ENCODE measurements at places on chromosomes 3 and 15. TPM values are rescaled to one million over a fixed set of nuclear protein-coding genes. Genes with fewer than 3 reads are reported as not detected.

DNA sequence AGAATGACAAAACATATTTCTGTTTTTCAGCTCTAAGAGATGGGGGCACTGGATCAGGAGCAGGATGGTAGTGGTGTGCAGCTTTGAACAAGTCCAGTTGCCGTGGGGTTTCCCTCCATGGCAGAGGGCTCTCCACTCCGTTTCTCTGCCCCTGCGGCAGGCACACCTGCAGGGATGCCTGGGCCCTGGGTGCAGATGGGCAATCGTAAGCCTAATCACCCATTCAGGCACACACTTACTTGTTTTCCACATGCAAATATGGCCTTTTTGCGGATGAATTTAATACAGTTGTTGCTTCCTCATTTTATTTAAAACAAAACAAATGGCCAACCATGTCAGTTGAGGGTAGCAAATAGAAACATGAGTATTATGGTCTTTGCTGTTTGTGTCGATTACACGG lies 85.1 kb downstream of the LPP start:
- H3K27ac ChIP-seq: no peak overlapping the region
- no peak overlapping the region for H3K4me3 ChIP-seq
- no peaks in the 10 kb centered on the region for H3K36me3 ChIP-seq
- no peak for DNase-seq

DNA sequence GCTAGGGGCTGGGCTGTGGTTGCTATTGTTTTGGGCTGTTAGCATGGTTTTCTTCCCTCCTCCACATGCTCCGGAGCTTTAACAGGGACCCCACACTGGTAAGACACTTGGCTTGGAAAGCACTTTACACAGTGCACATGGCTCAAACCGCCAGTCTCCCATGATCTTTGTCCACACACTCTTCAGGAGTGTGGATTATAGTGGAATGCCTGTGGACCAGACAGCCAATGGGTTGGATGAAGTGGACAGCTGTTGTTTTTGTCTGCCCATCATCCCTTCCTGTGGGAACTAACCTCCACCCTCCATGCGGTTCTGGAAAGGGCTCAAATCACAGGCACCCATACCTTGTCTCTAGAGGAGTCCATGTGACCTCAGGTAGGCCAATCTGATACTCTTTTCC lies 10.0 kb downstream of the PAQR9 start:
- H3K4me1 ChIP-seq: peaks cover under 1% of the 10 kb centered on the region
- no peak overlapping the region for H3K27ac ChIP-seq
- peaks cover 3% of the 10 kb centered on the region for H3K27me3 ChIP-seq

DNA sequence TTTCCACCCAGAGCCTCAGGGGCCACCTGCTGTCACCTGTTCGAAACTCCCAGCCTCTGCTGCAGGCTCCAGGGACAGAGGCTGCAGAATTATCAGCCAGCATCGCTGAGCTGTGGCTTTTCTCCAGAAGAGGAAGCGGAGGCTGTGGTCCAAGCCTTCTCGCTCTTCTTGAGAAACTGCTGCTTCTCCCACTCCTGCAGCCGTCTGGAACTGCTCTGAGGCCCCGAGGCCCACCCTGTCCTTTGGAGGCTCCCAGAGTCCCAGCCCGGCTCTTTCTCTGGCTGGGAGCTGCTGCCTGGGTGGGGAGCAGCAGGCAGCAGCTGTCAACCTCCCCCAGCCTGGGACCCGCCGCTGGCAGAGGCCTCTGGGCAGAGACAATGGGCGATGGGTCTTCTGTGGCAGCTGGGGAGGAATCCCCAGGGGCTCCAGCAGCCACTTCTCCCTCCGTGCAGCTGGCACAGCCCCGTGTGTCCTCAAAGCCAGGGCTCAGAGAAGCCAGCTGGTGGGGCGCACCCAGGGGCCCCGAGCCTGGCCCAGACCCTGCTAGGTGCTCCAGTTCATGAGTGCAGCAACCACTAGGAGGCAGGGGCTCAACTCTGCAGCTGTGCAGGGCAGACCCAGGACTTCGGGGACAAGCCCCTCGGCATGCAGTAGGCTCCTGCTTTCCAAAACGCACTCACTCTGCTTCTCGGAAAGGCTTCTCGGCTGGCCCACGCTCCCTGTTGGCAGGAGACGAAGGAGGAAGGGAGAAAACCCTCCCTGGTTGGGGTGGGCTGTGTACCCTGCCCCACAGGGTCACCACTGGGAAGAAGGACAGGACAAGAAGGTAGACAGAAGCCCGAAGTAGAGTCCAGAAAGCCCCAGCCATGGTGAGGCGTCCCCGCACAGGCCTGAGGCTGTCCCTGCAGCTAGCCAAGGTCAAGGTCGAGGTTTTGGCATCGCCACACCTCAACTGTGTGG lies 49.9 kb upstream of the FURIN start:
- peaks cover 5% of the 10 kb centered on the region for H3K4me1 ChIP-seq
- H3K4me3 ChIP-seq: no peak overlapping the region
- no peaks in the 10 kb centered on the region for H3K36me3 ChIP-seq
- H3K27ac ChIP-seq: no peak overlapping the region
- peak; percentile 56 for DNase-seq
- H3K27me3 ChIP-seq: no peaks in the 10 kb centered on the region

DNA sequence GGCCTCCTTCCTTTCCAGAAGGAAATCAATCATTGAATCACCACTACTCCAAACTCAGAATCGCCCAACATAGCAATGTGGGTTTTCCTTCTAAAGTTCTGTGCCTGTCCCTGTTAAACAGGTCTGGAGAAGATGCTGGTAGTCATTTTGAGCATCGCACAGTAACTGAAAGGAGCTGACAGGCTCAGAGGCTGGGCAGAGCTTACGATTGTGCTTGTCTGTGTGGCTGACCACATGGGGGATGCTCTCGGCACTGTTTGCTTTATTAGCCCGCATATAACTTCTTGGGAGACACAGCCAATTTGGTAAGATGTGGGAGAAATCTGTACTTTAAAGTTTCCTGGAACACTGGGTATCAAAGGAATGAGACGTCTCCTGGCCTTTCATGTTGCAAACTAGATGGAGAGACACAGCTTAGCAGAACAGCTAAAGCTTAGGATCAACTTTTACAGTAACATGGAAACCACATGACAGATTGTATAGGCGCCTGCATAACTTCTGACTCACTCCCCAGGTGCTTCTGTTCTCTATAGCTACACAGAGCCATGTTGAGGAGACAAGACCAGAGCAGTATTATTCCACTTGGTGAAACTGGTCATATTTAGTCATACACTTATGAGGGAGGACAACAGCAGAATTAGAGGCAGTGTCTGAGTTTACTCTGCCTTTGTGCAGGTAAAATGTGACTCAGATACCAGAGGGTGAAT lies 374.1 kb downstream of the RORA start:
- H3K27ac ChIP-seq: no peak overlapping the region
- H3K4me3 ChIP-seq: no peak overlapping the region
- H3K36me3 ChIP-seq: no peaks in the 10 kb centered on the region
- DNase-seq: no peak
- H3K4me1 ChIP-seq: peaks cover 7% of the 10 kb centered on the region

GRCh38 chr3:51692980-51693395 lies 13.9 kb upstream of the GRM2 start:
- DNase-seq: peak; percentile 71
- no peaks in the 10 kb centered on the region for H3K4me1 ChIP-seq
- H3K36me3 ChIP-seq: peaks cover 8% of the 10 kb centered on the region
- no peak overlapping the region for H3K4me3 ChIP-seq

CFAP100 gene
- total RNA-seq: not detected

RHCG gene
- total RNA-seq: not detected

GRCh38 chr3:138051947-138052802 lies 42.2 kb downstream of the CLDN18 start:
- H3K27me3 ChIP-seq: no peaks in the 10 kb centered on the region
- H3K27ac ChIP-seq: peak overlapping the region; percentile 17
- no peak overlapping the region for H3K4me3 ChIP-seq
- DNase-seq: peak; percentile 8
- H3K4me1 ChIP-seq: peaks cover 12% of the 10 kb centered on the region

DNA sequence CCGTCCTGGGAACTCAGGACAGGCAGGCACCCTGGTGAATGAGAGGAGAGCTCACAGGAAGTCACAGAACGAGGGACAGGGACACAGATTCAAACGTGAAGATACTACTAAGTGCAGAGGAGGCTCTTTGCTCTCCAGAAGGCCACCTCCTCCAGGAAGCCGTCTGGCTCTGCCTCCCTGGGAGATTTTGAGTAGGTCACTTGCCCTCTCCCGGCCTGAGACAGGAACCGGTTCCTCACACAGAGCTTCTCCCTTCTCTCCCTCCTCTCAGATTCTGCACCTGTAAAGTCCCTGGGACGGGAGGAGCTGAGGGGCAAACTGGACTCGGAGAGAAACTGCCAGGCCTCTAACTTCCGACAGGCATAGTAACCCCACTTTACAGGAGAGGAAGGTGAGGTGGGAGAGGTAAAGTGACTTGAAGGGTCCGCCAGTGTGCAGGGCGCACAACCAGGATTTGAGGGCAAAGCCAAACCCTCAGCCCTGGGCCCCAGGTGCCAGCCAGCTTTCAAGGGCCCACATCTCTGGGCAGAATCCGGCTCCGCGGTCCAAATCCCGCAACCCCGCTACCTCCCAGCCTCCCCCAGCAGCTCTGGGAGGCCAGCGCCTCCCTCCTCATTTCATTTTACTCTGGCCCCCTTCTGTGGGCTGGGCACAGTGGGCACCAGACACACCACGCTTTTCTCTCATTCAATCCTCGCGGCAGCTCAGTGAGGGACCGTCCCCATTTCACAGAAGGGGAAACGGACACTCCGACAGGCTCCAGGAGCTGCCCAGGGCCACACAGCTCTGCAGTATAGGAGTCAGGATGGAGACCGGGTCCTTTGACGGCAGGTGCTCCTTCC lies 150.2 kb downstream of the SMAD6 start:
- H3K4me3 ChIP-seq: no peak overlapping the region
- no peaks in the 10 kb centered on the region for H3K27me3 ChIP-seq
- H3K36me3 ChIP-seq: no peaks in the 10 kb centered on the region
- DNase-seq: no peak
- peaks cover 21% of the 10 kb centered on the region for H3K4me1 ChIP-seq

DNA sequence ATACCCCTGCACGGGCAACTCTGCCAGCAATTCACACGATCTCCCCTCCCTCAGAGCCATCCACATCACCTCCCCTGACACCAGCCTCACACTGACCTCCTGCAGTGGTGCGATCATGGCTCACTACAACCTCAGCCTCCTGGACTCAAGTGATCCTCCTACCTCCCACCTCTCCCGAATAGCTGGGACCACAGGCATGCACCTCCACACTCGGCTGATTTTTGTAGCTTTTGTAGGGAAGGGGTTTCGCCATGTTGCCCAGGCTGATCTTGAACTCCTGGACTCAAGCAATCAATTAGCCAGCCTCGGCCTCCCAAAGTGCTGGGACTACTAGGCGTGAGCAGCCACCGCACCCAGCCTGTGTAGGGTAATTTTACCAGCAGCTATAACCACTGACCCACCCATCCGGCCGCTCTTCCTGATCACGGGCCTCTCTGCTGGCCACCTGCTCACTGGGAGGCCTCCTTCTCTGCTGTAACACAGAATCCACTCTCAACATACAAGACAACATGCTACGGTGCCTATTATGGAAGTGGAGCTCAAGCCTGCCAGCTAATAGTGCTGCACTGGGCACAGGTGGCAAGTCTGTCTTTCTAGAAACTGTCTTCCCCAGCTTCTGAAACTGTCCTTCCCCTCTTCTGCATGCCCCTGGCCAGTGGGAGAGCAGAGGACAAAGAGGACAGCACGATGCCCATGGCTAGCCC lies 4.6 kb downstream of the GP9 start:
- no peaks in the 10 kb centered on the region for H3K27me3 ChIP-seq
- no peaks in the 10 kb centered on the region for H3K36me3 ChIP-seq
- H3K4me3 ChIP-seq: no peak overlapping the region
- no peaks in the 10 kb centered on the region for H3K4me1 ChIP-seq

DNA sequence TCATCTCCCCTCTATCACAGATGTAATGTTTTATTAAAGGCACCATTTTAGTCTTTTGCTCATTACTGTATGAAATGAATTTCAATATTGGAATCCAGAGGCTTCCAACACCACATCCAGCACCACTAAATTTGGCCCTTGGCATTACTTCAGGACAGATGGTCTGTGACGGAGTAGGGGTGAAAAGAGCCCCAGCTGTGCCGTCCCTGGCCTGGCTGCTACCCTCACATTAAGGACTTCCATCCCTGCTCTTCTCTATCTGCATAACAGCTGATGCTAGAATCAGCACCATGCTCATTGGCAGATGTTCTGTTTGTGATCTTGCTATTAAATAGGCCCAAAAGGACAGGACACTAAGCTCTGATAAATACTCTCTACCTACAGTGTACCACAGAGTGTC lies 152.9 kb downstream of the IL1RAP start:
- H3K27ac ChIP-seq: no peak overlapping the region
- H3K4me1 ChIP-seq: peaks cover 1% of the 10 kb centered on the region
- no peaks in the 10 kb centered on the region for H3K27me3 ChIP-seq
- no peaks in the 10 kb centered on the region for H3K36me3 ChIP-seq
- no peak for DNase-seq

DNA sequence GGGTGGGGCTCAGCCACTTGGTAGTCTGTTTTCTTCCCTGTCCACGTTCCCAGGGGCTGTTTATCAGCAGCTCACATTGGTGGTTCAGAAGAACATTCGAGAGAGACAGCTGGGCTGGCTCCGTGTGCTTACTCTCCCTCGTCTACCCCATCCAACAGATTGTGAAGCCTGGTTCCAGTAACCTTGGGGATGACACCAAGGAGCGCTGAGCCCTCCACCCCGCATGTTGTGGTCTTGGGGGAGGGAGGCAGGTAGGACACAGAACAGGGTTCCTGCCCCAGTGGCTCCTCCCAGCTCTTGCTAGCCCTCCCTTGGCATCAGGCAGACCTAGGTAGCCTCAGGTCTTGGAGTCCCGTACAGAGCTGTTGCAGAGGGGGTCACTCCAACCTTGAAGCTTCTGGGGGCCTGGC lies 33.1 kb downstream of the KLF13 start:
- H3K4me1 ChIP-seq: peaks cover 10% of the 10 kb centered on the region
- peak; percentile 15 for DNase-seq
- peaks cover 13% of the 10 kb centered on the region for H3K36me3 ChIP-seq
- H3K27me3 ChIP-seq: no peaks in the 10 kb centered on the region
- H3K4me3 ChIP-seq: no peak overlapping the region

DNA sequence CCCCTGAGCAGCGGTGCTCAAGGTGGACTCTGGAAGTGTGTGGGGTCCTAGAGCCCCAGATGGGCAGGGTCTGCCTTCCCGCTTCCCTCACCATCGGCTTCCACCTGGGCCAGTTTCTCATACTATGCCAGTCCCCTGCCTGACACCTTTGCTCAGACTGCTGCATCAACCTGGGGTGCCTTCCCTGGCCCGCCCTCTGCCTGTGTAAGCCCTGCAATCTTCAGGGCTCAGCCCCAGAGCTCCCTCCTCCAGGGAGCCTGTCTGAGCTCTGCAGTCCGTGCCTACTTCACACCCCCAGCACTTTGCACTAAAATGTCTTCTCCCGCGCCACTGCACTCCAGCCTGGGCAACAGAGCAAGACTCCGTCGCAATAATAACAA lies 13.1 kb downstream of the CSK start:
- H3K27me3 ChIP-seq: no peaks in the 10 kb centered on the region
- H3K27ac ChIP-seq: no peak overlapping the region
- H3K36me3 ChIP-seq: peaks cover 7% of the 10 kb centered on the region
- peaks cover 22% of the 10 kb centered on the region for H3K4me1 ChIP-seq

SPSB4 gene
- not detected for total RNA-seq

CCNL1 gene
- total RNA-seq: 157 TPM

TMC3 gene
- total RNA-seq: not detected
